ENCODE measurements at places on chromosomes 2 and 18.

- no peak for DNase-seq
Observed at GRCh38 chr2:153455861-153456260, 22.7 kb downstream of the RPRM start.

DNA sequence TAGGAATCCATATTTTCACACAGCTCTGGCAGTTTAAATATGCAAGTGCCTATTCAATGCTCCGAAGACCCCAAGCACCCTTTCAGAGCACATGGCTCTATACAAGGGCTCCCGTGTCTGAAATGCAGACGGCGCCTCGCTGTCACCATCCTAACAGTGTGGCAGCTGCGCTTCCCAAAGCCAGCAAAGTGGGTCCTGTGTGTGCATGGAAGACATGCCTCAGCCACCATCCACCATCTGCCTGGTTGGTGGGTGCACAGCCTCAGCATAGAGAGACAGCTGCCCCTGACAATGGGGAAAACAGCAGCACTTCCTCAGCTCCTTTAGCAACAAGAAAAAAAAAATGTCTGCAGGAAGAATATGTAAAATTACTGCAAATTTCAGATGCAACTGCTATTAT, 218.1 kb downstream of the SP3 start:
- DNase-seq: no peak

GRCh38 chr2:86238354-86238753, 39.1 kb downstream of the MRPL35 start:
- DNase-seq: no peak

GRCh38 chr2:171895786-171896185, 1.7 kb upstream of the SLC25A12 start:
- DNase-seq: no peak

DNA sequence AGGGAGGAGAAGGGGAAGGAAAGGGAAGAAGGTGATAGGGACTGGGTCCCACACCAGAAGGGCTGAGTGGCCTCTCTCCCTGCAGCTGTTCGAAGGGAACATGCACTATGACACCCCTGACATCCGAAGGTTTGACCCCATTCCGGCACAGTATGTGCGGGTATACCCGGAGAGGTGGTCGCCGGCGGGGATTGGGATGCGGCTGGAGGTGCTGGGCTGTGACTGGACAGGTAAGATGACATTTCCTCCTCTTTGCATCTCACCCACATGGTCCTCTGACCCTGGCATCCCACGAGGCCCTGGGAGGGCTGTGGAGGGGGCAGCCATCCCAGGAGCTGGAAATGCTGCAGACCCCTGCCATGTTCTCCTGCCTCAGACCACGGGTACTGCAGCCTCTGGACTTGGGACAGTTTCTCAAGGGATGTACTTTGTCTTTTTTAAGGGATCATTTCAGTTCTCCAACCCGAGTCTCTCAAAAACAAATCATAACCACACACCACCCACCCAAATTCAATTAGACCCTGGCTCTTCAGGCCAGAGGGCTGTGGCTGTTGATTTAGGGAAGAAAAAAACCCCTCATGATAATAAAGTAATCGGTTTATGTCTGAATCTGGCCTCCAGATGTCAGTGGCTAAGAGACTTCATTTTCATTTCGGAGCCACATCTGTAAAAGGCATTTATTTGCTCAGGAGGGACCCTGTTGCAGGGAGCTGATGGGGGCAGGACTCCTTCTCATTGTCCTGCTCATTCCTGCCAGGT, 63.5 kb downstream of the NRP2 start:
- DNase-seq: no peak

DNA sequence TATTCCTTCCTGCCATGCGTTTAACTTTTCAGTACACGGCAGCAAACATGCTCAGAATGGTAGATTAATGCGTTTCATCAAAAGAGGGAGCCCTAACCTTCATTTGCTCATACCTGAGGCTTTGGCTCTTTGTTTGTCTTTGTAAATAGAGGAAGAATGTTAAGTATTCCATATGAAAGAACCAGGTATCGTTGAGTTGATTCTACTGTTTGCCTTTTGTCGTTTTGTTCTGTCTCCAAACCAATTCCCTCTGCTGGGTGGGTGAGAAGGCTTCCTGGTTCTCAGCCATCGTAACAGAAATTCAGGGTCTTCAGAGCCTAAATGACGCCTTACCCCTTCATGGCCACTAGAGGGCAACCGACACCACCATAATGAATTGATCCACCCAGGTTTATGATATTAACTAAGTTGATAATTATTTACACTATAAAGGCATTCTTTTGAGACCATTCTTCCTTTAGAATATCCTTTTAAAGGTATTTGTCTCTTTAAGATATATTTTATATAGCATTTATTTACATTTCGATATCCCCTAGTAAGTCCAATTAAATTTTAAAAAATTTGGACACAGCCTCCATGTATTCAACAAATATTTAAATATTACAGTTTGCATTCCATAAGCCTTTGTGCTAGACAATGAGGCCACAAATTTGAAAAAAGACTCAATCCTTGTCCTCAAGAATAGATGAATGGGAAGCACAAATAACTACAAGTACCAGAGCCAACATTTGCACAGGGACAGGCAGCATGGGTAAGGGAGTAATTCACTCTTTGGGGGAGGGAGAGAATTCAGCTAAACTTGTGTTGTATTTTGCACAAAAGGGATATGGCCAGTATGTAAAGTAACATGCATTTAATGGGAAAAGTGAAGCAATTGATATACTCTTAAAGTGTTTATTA, 48.1 kb downstream of the TIMM21 start:
- peak; percentile 96 for DNase-seq

DNA sequence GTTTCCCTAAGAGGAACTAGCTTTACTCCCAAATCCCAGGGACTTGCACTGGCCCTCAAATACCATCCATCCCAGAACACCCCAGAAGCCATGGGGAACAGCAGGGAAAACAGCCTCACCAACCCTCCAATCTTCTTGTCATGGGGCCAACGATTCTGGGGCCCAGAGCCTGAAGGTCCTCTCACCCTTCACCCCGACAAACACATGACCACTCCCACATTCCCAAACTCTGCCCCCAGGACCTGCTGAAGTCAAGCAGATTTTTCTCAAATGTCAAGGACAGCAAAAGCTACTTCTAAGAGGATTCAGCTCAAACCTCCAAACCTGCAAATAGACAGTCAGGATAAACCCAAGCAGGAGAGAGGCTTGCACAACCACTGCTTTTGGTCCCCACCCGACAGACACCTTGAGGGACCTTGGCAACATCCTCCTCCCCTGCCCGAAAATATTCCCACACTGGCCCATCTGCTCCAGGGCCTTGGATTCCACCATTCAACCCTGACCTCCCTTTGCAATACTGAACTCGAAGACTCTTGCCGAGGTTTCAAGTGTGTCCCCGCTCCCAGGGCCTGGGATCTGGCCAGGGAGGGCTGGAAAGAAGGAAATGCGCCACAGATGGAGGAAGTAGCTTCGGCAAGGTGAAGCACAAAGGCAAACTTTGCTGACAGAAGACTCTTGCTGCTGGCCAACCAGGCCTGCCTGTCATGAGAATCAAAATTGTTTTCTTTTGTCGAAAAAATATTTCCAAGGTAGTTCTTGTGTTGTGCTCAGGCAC, 143.3 kb downstream of the ZFP36L2 start:
- no peak for DNase-seq

- no peak for DNase-seq
Observed at GRCh38 chr18:76467371-76468190, 27.5 kb downstream of the ZNF516 start.

DNA sequence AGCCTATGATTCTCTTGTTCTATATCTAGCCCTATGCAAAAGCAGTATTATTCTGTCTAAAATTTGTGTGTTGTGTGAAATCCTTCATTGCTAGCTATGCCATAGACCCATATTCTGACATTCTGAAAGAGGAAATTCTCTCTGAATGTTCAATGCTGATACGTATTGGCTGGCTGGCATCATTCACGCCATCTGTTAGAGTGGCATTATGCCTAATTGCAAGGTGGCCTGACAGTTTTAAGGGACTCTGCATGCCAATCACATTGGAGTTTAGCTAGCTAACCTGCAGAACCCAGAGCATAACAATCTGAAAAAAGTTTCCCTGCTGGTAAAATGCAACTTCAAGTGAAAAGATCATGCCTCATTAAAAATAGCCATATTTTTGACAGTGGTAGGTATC, 316.0 kb downstream of the SOX11 start:
- no peak for DNase-seq

DNA sequence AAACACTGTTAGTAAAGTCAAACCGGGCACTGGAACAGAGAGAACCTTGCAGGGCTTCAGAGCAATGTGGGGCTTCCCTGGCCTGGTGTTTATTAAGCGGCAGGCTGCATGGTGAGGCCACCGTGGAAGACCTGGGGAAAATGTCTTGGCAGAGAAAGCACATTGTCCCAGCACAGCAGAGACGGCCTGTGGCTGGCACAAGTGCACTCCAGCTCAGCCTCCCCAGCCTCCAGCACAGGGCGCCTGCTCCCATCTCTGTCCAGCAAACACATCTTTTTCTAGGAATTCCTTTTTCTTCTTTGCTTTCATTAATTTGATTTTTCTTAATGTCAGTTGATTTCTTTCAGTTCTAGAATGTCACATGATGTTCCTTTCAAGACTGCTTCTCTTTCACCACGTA, 138.2 kb upstream of the NFATC1 start:
- DNase-seq: no peak

DNA sequence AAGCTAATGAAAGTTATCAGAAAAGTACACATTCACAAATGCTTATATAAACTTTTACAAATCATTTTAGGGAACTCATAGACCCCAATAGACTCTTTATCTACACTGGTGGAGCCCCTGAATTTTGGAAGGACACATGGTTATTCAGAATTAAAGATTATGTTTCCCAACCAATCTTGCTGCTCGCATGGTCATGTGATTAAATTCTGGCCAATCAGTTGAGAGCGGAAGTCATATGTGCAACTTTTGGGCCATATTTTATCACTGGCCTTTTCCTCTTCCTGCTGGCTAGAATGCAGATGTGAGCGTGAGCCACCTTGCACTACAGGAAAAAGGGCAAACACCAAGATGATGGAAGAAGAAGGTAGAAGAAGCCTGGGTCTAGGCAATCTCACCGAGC, 19.8 kb downstream of the THOC1 start:
- DNase-seq: no peak

DNA sequence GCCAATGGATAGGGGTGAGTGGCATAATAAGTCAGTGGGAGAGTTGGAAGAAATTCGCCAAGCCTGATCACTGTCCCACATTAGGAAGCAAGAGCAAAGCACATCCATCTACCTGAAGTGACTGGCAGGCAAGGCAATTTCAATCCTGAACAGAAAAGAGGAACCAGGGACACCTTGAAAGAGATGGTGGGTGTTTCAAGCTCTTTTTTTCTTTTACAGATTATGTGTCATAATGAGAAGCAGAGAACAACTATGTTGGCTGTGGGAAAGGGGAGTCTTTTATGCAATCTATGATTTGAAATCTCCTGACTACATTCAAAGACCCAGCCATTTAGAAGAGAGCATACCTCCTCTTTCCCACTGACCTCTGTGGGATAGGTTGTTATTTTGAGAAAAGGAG, 63.5 kb downstream of the TGIF1 start:
- DNase-seq: no peak

DNA sequence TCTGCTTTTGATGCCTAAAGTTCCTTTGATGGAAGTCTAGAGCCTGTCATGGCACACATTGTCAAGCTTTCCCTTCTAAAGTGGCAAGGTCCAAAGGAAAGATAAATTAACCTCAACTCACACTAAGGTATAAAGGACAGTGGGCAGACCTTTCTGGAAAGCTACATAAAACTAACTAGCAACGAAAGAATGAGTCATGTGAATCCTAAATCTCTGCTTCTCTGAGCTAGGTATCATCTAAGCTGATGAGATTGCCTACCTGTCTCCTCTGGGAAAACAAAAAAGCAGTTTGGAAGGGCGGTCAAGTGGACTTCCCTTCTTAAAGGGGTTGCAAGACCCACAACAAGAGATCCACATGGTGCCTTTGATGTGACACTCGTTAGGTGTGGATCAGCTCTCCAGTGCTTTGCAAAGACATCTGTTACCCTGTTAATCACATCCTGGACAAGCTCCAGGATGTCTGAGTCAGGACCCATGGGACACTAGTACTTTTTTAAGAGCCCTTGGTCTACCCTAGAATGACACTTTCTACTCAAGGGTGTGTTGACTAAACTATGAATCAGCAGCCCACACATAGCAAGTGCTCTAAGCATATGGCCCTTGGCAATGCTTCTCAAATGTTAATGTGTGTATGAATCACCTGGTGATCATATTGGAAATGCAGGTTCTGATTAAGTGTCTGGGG, 173.5 kb downstream of the ALK start:
- peak; percentile 84 for DNase-seq

DNA sequence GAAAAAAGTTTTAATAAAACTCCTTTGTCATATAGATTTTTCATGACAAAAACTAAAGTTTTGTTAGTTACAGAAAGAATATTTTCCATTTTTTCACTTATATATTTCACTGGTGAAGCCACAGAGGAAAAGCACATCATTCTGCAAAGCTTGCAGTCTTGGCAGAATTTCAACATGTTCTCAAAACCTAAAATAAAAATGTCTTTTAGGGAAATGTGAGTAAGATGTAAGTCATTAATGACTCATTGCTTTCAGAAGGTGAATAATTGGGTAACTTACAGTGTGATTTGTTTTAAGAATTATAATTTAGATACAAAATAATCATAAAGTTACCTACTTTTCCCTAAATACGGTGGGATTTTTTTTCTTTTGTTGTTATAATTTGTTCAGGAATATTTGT, 43.4 kb upstream of the TNFRSF11A start:
- DNase-seq: no peak

GRCh38 chr18:63284173-63284799, 35.3 kb downstream of the BCL2 start:
- DNase-seq: no peak

- DNase-seq: no peak
Observed at GRCh38 chr2:174635015-174635593, 37.5 kb upstream of the WIPF1 start.

DNA sequence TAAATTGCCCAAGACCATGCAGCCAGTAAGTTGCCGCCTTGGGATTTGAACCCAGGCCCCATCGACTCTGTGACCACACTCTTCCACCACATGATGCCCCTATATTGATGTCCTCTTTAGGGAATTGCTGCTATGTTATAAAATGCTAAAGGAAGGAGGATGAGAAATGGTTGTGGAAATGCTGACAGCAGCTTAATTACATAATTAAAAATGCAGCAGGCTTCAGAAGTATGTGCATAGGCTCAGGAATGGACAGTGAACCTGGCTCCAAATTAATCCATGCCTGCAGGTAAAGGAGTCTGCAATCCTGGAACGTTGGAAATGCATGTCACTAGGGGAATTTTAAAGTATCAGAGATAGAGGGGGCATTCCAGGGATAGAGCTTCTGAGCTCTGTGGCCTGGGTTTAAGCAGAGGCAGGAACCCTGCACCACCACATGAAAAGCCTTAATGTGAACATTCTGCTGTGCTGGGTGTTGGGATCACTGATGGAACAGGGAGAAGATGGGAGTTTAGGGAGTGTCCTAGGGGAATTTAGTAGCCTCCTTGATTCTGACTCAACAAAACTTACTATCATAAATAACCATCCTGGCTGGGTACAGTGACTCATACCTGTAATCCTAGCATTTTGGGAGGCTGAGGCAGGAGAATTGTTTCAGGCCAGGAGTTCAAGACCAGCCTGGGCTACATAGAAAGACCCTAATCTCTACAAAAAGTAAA, 76.1 kb upstream of the CCDC85A start:
- no peak for DNase-seq
